ENCODE measurements at places on chromosomes 7 and 10.

DNA sequence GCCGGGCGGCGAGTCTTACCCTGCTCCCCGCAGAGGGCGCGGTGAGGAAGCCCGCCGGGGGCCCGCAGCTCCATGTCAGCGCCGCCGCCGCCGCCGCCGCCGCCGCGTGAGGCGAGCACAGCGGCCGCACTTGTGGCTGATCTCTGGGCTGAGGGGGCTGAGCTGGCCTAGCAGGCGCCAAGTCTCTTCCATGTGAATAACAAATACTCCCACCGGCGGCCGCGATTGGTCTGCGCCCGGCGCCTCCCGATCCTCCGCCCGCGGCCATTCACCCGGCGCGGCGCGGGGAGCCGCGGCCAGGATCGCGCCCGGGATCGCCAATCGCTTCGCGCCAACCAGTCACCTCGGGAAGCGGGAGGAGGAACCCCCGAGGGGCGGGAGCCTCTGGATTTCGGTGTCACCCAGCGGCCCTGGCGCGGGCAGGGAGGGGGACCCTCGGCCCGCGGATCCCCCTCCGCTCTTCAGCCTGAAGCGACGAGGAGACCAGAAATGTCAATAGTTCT is at the start of gene GRM8:
TSS of gene GRM8 (minus strand) at position 164 of the 503 bp plus-strand sequence.
- DNase-seq, result peak; percentile 52

DNA sequence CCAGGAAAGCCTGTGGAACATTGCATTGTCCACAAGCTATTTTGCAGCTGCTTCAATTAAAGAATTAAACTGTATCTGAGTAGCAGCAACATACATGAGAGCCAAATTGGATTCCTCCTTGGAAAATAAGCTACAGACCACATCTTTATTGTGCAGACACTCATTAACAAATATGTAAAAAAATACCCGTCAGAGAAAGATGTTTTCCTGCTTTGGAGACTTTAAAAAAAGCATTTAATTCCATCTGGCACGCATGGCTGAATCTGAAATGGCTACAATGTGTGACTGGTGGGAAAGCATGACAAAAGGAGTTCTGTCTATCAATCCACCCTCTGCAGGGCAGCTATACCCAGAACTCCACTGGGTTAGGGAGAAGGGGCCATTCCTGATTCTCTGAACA is 73.1 kb upstream of the HPS1 start:
- DNase-seq, result no peak

GRCh38 chr7:6228361-6229229 is 43.8 kb downstream of the CYTH3 start:
- no peak for DNase-seq

- peak; percentile 45 for DNase-seq
Observed at GRCh38 chr10:75402486-75403143, 1.1 kb upstream of the ZNF503 start.

DNA sequence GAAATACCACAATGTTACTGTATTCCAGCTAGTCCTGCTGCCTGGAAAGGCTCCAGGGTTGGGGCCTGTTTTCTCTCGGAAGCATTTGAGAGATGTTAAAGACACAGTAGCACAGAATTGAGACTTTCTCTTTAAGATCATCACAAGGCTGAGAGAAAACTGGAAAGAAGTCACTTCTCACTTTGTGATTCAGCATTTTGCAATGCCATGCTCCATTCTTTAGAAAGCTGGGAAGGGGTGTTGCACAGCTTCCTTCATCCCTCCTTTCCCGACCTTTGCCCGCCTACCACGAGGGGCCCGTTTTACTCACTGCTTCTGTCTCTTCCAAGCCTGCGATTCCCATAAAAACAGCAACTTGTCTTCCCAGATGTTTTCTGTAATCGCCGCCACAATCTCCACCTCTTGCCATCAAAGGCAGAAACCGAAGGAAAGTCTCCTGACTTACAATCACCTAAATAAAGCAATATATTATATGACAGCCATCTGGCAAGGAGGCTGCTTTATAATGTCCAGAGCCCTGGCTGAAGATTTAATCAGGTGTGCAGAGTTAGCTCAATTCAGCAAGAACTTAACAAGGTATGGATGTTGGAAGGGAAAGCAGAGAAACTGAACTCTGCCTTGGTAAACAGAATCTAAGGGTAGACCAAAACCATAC is 18.9 kb downstream of the NOD1 start:
- DNase-seq, result no peak

DNA sequence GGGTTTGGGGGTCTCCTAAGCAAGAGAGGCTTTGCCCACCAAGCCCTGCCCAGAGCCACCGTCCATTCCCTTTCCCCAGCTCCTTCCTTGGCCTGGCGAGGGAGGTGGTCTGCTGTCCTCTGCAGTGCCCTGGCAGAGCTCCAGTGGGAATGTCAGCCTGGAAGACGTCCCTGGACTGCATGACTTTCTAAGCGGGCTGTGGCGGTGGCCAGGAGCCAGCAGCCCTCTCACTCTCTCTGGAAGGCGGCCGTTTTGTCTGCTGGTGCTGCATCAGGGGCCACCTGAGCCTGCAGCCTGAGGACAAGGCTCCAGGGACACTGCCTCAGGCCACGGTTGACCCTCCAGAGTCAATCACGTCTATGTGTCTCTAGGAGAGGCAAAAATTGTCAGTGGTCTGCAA is 271.0 kb downstream of the SKAP2 start:
- no peak for DNase-seq

- DNase-seq, result no peak
Observed at GRCh38 chr7:367351-367901, 77.5 kb downstream of the FOXL3 start.

DNA sequence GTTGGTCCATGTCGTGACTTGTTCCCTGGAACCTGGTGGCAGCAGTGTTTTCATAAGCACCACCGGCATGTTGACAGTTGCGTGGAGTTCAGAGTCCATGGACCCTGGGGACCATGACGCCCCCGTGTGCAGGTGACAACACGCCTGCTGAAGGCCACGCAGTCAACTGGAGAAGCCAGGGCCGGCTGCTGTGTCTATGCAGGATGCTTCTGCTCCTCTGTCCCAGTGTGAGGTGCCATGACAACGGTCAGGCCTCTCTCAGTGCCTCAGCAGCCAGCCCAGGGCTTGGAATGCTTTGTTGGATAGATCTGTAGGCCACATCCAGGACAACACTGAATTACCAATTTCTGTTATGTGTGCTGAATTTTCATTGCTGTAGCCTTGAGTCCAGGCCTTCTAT is 10.7 kb upstream of the VIPR2 start:
- DNase-seq, result no peak

DNA sequence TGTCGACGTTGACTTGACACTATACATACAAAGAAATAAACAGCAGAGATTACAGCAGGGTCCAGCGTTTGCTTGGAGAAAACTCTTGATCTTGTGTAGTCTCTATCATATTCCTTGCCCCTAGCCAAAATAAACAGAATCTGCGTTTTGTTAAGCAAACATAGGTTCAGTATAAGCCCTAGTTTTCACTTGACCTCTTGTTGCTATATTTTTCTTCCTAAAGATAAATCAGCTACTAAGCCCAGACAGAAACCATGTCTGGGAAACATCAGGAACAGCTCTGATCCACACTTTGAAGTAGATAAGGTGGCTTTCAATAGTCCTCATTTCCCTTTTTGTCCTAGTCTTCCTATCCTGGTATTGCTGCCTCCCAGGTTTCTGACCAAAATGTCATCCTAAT is 328.2 kb upstream of the MAGI2 start:
- DNase-seq, result no peak

DNA sequence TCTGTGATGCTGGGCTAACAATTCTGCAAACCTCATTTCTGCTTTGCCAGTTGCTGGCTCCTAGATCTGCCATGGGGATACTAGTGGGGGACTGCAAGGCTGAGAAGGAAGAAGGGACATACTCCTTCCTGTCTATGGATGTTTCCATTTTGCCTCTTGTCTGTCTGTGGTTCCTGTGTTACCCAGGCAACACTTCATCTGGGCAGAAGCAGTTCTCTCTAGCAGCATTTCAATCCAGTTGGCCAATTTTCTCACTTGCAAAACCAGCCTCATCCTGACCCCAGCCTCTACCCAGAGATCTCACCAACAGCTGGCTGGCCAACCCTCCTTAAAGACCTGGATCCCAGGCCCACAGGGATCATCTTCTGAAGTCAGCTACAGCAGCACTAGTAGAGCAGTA is 131.7 kb downstream of the DOCK4 start:
- DNase-seq, result no peak

DNA sequence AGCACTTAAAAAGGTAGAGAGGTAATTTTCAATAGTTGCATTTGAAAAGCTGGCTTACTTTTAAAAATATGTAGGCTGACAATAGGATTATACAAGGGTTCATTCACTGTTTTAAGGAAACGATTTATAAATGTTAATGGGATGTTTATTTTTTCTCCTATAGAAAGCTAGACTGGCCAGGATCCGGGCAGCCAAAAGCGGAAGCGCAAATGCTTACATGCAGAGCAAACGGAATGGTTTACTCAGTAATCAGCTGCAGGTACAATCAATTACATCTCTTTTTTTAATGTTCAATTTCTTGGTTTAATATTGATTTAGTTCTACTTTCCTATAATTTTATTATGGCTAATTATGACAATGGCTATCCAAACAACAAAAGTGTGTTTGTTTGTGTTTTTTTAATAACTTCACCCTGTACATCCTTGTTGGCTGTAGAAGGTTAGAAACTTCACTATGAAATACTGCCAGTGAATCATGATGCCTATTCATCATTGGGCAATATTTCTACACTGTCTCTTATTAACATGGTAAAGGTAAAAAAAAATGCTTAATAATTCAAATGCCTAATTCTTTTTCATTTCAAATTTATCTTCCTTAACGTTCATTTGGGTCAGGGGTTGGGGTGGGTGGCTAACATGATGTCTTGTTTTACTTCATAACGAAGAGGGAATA is 116.4 kb downstream of the TSPAN12 start:
- no peak for DNase-seq

GRCh38 chr10:130432271-130432670 is 296.1 kb downstream of the GLRX3 start:
- DNase-seq, result no peak

- no peak for DNase-seq
Observed at GRCh38 chr7:121391686-121392085, 4.4 kb downstream of the FAM3C start.
